ENCODE measurements at places on chromosomes 4 and X.

GRCh38 chr4:3127112-3127511, 52.6 kb downstream of the HTT start:
- DNase-seq = no peak

DNA sequence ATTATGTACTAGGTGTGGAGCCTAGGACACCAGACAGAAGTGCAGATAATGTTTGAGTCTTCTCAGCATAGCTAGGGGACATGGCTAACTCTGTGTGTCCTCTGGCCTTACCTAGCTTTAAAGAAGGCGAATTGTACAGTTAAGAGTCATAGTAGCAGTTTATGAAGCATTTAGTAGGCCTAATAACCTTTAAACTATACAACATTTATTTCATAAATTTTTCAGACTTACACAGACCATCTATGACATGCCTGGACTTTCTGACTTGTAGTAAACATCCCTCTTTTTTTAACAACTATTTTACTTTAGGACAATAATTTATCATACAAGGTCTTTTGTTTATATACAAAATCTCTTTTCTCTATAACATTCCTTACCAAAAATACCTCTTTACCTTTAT, 37.4 kb downstream of the ETNPPL start:
- no peak for DNase-seq

DNA sequence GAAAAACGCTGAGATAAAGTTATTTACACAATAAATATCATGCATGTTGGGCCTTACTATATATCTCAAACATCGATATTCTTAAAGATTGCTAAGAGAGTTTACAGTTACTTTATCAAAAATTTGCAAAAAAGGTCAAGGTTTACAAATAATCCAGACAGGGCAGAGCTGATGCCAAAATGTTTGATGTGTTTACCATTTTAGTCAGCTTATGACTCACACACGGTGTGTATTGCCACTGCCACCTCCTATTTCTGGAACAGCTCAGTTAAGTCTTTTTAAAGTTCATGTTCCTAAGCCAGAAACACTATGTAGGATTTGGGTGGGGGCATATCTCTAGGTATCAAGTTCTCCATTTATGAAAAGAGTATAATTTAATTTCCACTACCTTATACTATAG, 580.6 kb downstream of the INPP4B start:
- DNase-seq = no peak

DNA sequence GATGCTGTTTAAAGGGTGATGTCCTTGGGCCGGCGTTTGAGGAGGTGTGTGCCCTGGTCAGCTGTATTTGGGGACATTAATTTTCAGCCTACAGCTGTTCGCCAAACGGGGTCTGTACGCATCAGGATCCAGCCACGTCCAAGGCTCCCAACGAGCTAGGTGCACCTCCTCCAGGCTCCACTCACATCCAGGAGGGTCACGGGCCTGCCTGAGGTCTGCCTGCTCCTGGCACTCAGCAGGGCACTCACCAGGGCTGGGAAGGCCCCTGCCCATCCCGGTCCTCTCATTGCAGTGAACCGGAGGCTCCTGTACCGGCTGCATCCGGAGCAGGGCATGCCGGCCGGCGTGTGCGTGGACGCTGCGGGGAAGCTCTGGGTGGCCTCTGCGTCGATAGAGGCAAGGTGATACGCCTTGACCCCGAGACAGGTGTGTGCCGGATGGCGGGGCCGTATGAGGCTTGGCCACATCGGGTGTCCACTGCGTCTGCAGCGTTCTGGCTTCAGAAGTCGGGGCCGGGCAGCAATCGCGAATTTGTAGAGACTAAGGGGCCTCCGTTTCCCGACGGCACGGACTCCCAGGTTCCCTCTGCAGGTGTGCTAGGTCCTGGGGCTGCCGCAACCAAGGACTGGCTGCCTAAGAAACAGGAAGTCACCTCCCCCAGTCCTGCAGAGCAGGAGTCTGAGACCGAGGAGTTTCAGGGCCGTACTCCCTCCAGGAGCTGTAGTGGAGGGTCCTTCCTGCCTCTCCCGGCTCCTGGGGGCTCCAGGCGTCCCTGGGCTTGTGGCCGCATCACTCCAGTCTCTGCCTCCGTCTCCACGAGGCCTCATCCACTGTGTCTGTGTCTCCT, 27.5 kb upstream of the PLCXD1 start:
- no peak for DNase-seq

- peak; percentile 68 for DNase-seq
These were observed 154.4 kb downstream of the SHROOM3 start for GRCh38 chr4:76589402-76589801.

DNA sequence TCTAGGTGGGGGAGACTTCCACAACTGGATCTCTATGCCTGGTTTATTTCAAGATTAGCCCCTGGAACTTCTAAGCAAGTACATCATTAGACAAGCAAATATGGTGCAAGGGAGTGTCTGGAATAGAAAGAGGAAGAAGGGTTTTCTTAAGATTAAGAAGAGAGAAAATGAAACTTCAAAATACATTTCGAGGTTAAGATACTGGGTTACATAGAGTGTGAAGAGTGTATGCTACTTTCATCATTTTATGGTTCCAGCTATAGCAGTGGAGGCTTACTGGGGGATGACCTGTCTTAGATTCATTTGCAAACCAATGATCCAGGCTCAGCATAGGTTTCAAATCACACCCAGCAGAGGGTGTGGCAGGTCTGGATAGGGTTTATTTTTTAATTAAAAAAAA, 144.4 kb upstream of the GATB start:
- no peak for DNase-seq

DNA sequence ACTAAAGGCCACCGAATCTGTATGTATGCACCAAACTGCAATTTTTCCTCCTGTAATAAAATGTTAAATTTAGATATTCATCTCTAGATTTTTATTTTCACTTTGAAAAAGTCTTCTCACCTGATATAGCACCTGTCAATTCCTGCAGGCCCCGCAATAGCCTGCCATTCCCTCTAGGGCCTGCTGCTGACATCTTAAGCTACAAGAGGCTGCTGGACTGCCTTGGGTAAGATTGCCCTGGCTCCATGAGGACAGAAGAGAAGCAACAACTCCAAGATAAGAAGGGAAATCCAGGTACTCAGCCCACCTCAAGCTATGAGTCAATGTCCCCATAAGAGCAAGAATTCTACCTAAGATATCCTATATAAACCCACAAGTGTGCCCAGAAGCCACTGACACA, 230.2 kb upstream of the AGTR2 start:
- DNase-seq = no peak

DNA sequence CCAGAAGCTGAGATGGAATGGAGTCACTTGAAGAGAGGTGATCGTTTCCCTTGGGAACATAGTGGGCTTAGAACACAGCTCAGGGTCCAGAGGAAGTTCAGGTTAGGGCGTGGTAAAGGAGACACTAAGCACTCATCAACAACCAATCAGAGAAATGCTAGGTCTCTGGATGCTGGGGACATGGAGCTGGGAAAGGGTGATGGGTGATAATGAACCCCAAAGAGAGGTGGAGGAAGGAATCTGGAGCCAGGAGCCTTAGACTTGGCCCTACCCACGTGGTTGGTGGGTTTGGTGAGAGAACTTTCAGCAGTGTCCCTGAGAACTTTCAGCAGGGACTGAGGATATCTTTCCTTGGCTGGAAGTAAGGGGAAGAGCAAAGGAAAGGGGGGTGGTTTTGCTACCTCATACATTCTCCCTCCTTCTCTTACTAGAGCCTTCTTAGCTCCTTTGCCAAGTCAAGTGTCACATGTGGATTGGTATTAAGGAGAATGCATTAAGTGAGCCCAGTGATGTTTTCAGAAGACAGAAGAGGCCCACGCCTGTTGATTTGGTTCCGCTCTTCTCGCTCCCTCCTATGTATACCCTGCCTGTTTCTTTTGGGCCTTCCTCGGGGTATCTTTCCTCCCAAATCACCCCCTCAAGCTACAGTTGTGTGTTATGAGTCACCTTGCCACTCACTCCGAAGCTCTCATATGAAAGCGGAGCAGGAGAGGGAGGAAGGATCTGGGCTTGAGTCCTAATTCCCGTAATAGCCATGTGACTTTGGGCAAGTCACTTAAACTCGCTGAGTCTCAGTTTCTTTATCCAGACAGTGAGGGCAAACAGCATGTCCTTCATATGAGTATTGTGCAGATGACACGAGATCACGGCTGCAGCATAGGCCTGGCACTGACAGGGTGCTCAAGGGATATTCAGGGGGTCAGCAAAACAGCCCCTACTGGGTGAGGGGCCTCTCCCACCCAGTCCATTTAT, 63.1 kb downstream of the TSC22D3 start:
- DNase-seq = no peak

GRCh38 chr4:139884438-139884837, 218.8 kb downstream of the MGST2 start:
- no peak for DNase-seq

DNA sequence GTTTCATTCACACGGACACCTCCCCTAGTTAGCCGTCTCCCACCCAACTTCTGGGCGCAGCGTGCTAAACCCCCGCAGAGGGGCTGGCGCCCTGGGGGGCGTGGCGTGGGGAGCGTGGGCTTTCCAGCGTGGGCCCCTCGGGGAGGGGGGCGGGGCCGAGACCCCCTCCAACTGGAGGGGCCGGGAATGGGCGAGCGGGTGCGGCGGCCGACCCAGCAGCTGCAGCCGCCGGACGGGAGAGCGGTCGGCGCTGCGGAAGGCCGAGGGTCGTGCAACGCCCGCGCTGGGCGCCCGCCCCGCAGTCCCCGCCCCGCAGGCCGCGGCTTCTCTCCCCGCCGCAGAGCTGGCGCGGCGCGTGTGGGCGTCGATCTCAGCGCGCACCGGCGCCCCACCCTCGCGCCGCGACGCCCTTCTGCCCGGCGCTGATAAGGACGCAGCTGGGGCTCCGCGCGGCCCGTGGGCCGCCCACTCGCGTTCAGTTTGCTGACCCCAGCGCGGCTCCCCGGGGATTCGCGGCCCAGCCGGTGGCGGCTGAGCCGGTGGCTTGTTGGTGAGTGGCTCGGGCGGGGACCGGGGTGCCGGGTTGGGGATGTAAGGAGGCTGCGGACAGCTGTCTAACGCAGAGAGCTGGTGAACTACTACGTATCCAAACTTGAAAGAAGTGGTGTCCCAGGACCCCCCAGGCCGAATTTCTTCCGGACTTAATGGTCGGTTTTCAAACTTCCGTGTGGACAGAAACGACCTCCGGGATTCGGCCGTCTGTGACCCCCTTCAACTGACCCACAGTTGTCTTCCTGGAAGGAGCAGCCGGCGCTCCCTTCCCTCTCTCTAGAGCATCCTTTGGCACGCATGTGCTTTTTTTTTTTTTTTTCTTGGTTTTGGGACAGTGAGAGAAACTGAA, 1.5 kb downstream of the FHDC1 start:
- peak; percentile 57 for DNase-seq

- DNase-seq = no peak
These were observed 444 bp upstream of the ARHGAP6 start for GRCh38 chrX:11666164-11666563.

- no peak for DNase-seq
These were observed 9.6 kb downstream of the DRP2 start for GRCh38 chrX:101229170-101229569.

DNA sequence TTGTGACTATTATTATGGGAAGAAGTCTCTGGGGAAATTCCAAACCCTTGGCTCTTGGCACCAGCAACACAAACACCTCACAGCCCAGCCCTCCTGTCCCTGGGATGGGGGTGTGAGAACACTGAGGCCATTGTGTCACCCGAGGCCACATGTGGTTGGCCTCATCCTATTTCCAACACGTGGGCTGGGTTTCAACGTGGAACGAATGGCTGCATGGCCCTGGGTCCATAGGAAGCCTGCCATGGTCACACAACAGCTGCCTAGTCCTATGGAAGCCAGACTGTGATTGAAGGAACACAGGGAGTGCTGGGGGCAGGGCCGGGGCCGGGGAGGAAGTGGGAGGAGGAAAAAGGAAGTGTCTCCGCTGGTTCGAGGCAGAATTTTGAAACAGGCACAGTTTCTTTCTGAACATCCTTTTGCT, 10.0 kb downstream of the CLCN4 start:
- no peak for DNase-seq

DNA sequence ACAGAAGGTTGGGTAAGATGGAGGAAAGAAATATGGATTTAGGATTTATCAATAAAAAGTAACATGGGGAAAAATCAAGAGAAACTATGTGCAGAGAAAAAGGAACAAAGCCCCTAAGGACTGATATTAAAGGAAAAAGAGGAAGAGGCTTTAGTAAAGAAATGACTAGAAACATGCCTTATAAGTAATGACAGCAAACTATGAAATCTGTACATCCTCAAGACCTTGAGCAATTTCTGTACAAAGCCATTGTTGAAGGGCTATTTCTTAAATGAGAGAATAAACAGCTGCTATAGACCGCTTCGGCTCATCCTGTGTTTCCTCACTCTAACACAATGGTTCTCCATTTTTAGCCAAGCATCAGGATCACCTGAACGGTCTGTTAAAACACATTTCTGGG, 180.3 kb upstream of the ATOH1 start:
- no peak for DNase-seq

DNA sequence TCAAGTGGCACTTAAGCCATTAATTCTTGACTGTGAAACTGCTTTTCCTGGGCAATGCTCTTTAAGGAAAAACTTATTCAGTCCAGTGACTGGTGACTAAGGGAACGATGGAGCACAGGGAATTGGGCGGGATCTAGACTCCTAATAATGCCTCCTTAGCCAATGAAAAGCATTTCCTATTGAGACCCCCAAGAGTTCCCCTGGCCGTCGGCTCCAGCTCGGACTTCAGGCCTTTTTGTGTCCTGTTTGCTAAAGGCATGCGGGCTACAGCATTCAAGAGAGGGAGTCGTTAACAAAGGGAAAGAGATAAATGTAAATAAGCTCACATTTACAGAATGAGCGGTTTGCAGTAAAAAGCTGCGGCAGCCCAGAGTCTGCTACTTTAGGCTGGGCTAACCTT, at the start of gene LPAR4:
LPAR4 (plus strand) TSS at position 232 of the 400 bp plus-strand sequence. CDS start 7,150 bp downstream, outside the sequence.
- no peak for DNase-seq

DNA sequence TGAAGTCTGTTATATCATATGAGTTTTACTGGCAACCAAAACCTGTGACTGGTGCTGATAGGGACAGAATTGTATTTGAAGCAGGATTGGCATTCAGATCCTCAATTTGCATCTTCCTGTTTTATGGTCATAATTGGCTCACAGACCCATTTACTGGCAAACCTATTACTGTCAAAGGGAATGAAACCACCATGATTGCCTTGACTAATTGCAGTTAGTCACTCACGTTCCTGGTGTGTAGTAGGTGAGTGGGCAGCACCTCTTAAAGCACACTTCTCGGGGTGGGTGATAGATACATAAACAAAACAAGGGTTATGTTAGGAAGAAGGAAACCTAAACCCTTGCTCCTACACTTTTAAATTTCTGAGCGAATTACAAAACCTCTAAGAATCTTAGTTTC, 81.0 kb downstream of the PPEF2 start:
- no peak for DNase-seq

DNA sequence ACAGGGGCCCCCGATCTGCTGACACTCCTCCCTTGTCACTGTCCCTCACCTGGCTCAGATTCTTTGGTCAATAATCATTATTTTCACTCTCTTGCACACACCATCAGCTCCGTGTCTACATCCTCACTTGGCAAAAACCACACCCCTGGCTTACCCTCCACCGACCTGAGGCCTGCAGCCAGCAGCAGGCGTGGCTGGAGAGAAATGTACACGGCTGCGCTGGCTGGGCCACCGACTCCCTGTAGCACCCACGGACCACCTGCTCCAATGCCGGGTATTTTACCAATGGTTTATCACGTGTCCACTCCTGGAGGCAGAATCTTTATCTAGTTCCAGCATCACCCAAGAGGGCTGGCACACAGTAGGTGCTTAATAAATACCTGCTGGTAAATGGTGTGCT, 98.4 kb downstream of the WFS1 start:
- no peak for DNase-seq

GRCh38 chrX:120426599-120426998, 42.5 kb downstream of the LAMP2 start:
- no peak for DNase-seq
